ENCODE measurements at places on chromosomes 6 and 20. TPM values are rescaled to one million over a fixed set of nuclear protein-coding genes. Genes with fewer than 3 reads are reported as not detected.

Gene NOX3
- not detected for total RNA-seq

- no peak for DNase-seq
These were observed 45.7 kb upstream of the IRF4 start for GRCh38 chr6:345747-346385.

DNA sequence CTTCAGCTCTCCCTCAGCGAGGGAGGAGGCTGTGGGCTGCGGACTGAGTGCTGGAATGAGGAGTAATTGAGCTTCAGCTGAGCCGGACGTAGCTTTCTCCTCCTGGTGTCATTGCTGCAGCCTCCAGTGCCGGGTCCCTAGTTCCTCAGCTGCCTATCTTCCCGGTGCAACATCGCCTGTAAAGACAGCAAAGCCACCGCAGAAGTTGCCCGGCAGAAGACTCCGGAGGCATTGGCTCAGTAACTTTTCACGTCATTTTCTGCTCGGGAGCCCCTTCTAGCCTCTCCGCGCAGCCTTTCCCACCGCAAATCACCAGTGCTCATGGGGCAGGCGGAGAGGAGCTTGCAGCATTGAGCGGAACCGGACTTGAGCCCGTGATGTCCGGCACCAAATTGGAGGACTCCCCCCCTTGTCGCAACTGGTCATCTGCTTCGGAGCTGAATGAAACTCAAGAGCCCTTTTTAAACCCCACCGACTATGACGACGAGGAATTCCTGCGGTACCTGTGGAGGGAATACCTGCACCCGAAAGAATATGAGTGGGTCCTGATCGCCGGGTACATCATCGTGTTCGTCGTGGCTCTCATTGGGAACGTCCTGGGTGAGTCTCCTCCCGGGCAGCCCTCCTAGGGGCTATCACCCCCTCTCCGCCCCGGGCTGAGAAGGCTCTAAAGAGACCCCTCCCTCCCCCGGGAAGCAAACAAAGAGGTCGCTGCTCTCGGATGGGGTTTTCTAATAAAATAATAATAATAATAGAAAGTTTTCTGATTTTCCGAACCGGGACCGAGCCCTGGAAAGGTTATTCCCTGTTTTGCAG, at the start of gene HCRTR2:
HCRTR2 (plus strand) TSS at position 305 of the 816 bp plus-strand sequence; CDS start at position 378, 73 bp downstream.
- no peak for DNase-seq

DNA sequence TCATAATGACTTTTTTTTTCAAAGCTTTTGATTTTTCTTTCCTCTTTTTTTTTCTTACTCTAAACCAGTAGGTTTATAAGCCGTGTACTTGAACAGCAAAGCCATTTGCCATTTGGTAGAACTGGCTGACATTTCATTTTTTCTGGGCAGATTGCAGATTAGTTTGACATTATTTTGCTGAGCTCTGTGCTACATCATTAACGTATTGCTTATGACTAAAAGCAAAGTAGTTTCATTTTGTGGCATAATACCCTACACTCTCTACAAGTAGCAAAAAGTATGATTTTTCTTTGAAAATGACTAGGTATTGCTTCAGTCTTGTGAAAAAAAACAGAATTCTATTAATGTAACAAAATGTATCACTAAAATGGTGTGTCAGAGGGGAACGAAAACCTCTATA, 141.3 kb downstream of the GRIK2 start:
- DNase-seq: no peak

DNA sequence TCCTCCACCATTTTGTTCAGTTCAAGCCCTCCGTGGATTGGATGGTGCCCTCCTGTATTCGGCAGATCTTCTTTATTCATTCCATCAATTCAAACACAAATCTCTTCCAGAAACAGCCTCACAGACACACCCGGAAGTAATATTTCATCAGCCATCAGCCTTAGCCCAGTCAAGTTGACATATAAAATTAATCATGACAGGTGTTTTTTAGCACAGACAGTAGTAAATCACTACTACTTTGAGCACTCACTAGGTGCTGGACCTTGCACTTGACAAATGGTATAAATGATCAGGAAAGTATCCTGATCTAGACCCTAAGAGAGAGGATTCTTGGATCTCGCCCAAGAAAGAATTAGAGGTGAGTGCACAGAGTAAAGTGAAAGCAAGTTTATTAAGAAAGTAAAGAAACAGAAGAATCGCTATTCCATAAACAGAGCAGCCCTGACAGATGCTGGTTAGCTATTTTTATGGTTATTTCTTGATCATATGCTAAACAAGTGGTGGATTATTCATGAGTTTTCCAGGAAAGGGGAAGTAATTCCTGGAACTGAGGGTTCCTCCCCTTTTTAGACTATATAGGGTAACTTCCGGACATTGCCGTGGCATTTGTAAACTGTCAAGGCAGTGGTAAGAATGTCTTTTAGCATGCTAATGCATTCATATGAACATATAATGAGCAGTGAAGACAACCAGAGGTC, 194.6 kb upstream of the LAMP5 start:
- no peak for DNase-seq

DNA sequence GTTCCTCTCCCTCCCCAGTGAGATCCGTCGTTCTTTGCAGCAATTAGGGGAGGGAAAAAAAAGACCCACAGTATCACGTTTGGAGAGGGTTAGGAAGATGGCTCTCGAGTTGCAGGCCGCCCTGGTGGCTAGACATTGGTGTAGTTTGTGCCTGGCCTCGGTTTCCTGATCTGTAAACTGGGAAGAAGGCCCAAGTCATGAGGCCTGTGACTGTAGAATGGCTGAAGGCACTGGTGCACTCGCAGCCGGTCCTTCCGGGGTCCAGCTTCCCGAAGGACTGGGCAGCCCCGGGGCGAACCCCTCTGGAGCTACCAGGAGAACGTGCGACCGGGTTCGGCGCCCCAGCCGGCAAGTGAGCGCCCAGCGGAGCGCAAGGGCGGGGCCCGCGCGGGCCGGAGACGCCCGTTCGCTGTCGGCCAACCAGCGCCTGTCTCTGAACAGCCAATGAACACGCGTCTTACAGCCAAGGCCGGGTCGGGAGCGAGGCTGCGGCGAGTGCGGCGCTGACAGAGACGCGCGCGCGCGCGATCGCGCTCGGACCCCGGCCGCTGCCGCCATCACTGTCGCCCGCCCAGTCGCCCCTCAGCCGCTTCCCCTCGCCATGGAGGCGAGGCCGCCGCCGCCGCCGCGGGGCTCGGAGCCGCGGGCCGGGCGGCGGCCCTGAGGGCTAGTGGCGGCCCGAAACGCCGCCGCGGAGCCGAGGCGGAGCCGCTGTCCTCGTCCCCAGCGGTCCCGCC, at the start of gene PTPRA:
PTPRA (plus strand) TSS at position 472 of the 737 bp plus-strand sequence. CDS start 90,797 bp downstream, outside the sequence.
- peak; percentile 85 for DNase-seq

GRCh38 chr20:5039255-5039657, 37.9 kb upstream of the SLC23A2 start:
- DNase-seq: no peak

Measured in progenitor cell of endocrine pancreas (in vitro differentiated cells).